ENCODE measurements at places on chromosomes 6 and 20.

- no peak for DNase-seq
These were observed 92.5 kb upstream of the ADGRF1 start for GRCh38 chr6:47134476-47135189.

GRCh38 chr20:20051767-20052073 is 546 bp downstream of the CRNKL1 start:
- DNase-seq, result no peak

DNA sequence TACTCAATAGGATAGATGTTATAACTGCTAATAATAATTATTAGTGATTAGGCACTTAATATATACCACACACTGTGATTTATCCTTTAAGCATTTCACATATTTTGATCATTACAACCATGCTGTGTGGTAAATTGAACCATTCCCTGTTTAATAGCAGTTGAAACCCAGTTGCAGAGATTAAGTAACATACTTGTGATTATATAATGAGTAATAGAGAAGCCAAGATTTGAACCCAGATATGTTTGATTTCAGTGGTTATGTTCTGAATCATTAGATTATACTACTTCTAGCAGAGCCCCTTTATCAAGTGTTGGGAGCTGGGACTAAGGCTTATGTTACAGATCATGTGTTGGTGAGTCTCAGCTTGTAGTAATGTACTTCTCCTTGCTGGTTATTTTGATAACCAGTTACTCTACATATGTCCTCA is 44.1 kb downstream of the STK4 start:
- no peak for DNase-seq

DNA sequence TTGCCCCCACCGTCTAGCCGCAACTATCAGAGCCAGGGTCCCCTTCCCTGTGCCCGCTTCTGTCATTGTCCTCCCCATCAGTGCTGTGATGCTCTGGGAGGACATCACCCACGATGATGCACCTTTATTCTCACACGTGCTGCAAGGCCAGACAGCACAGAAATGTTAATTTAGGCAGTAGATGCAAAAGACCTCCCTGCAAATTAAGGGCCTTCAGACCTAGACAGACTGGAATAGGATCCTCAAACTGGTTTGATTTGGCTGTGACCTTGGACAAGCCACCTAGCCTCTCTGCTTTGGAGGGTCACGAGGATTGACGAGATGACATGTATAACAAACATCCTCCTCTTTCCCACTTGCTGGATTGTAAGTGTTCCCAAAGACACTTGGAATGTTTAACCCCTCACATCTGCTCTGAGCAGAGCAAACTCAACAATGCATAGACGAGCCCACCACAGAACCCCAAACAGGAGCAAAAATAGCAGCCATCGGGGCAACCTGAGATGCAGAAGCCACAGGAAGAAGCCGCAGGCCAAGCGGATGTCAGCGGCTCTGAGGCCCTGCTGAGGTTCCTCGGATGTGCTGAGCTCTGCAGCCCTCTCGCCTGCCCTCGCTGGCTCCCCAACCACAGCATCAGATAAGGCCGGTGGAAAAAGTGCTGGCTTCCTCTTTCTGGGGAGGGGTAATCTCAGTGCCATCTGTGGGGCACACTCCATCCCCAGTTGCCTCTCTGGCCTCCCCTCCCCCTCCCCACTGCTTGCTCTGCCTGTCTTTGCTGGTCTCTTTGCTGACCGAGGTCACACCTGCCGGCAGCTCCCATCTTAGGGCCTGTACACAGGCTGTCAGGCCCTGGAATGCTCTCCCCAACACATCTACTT is 35.3 kb downstream of the TOX2 start:
- peak; percentile 89 for DNase-seq

GRCh38 chr6:154602708-154603107 is 92.2 kb upstream of the CNKSR3 start:
- DNase-seq, result no peak

DNA sequence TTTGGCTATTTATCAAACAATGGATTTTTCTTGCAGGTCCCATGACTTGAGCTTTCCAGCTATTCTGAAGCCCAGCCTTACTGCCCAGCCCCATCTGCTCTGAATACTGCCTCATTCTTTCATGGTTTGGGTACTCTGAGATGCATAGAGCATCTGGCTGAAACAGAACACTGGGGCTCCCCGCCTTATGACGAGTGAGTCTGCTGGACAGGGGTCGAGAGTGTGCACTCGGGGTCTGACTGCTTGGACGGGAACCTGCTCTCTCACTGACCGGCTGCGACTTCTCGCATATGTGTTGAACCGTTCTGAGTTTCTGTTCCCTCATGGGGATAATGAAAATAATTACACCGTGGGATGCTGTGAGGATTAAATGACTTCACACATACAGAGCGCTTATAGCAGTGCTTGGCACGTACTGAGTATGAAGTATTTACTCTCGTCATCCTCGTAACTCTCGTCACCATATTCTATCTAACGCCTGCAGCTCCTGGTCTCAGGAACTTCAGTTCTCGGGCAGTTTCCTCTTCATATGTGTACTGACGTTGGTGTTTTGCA is 59.5 kb upstream of the MPC1 start:
- DNase-seq, result no peak

GRCh38 chr6:35258858-35259193 is 709 bp upstream of the ZNF76 start:
- DNase-seq, result no peak

DNA sequence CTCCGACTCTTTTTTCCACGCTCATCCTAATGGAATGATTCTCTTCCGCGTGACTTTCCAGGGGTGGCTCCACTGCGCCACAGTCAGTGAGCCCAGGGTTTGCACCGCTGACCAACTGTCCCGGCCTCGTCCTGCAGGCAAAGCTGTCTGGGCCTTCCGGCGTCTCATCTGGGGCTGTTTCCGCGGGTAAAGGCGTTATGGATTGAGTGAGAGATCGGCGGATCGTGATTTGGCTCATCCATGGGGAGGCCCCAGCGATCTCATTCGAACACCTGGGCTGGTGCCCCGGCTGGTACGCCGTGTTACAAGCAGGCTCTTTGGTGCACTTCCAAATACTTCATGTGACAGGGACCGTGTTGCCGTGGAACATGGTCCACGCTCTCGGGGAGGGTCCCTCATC is 47.8 kb downstream of the KCNQ2 start:
- DNase-seq, result no peak

GRCh38 chr6:16564436-16564835 is 196.8 kb downstream of the ATXN1 start:
- DNase-seq, result no peak

DNA sequence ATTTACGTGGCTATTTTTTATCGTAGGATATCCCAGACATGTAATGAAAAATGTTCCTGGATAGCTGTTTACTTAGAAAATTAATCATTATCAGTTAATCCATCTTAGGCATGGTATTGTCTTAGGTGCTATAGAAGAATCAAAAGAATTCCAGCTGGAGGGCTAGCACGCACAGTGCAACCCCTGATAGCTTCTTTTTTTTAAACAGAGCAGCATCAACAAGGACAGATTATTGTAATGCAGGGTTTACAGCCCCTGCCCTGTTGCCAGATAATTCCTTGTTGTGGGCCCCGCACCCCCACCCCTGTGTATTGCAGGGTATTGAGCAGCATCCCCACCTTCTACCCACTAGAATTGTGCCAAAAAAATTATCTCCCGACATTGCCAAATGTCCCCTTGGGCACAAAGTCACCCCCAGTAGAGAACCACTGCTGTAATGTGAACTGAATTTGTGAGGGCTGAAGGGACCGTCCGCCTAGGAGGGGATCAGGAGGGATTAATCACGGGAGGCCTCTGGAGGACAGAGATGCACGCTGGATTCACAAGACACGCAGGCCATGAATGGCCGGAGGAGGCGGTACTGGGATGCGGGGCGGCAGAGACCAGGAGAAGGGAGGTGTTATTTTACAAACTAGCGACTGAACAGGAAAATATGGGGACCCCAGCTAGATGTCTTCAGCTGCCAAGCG is 174.6 kb downstream of the ZDHHC14 start:
- no peak for DNase-seq

DNA sequence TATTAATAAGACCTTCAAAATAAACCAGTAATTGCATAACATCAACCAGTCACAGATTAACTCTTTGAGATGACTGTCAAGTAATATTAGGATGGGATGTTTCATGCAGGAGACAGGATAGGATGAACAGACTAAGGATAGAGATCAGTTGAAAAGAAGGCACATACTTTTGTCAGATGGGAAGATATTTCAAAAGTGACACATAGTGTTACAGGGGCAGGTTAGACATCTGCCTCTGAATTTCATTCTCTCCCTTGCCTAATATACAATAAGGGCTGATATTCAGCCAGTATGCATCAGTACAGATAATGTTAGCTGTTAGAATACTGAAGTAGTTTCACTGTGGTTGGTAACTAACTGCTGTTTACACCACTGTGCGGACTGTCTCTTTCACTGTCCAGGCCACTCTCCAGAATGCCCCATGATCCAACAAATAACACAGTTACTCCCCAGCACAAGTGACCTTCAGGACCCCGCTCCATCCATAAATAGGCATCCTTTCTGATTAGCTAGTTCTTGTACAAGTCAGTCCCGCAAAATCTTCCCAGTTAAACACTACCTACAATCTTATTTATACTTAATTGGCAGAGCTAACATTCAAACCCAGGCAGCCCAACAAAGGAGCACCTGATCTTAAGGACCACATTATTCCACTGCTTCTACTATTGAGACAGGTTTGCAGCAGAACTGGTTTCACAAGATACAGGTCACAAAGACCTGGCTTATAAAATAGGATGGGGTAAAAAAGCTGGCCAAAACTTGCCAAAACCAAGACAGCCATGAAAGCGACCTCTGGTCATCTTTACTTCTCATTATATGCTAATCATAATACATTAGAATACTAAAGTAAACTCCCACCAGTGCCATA is 21.9 kb upstream of the PLN start:
- no peak for DNase-seq

All from activated CD4-positive, alpha-beta T cell treated with anti-CD3 and anti-CD28 coated beads, Interleukin-2, amount 10 ng/mL, durations not matched to agents 7 days and 5 days (primary cell).